Activated CD4-positive, alpha-beta T cell treated with anti-CD3 and anti-CD28 coated beads for 1 hour (primary cell): ENCODE measurements at places on chromosomes 3 and 15.

- no peak for DNase-seq
Measured at GRCh38 chr3:46483825-46484224, 14.0 kb upstream of the RTP3 start.

DNA sequence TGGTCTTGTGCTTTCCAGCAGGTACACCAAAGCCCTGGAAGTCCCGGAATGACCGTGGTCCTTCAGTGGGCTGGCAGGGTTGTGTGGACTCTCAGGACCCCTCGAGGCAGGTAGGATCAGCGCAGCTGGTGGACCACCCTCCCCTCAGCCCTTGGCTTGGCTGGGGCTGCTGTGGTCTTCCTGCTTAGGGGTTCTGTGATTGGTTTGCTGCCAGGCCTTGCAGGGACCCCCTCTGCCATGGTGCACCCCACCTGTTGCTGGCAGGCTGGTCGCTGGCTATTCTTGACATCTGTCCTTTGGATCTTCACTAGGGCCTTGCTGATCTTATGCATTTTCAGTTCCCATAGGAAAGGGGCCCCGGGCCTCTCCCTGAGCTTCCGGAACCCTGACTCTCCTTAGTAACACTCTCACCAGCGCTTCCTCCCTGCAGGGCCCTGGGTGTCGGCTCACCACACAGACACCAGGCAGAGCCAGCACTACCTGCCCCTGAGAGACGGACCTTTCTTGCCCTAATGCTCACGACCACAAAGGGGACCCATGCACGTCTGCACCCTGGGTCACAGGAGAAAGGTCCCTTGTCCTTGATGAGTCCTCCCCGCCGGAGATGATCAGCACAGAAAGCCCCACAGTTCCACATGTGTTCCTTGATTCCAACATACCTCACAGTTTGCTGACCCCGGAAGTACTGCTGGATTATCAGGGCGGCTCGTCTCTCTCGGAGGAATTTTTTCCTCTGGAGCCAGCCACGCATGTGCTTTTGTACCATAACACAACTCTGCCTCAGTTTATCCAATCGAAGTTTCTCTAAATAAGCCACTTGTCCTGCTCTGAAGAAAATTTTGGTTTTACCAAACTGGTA is 51.7 kb downstream of the MYO5C start:
- no peak for DNase-seq

- no peak for DNase-seq
Measured at GRCh38 chr3:64392001-64392400, 166.7 kb upstream of the PRICKLE2 start.

- no peak for DNase-seq
Measured at GRCh38 chr15:48062148-48062872, 58.5 kb upstream of the SLC24A5 start.

DNA sequence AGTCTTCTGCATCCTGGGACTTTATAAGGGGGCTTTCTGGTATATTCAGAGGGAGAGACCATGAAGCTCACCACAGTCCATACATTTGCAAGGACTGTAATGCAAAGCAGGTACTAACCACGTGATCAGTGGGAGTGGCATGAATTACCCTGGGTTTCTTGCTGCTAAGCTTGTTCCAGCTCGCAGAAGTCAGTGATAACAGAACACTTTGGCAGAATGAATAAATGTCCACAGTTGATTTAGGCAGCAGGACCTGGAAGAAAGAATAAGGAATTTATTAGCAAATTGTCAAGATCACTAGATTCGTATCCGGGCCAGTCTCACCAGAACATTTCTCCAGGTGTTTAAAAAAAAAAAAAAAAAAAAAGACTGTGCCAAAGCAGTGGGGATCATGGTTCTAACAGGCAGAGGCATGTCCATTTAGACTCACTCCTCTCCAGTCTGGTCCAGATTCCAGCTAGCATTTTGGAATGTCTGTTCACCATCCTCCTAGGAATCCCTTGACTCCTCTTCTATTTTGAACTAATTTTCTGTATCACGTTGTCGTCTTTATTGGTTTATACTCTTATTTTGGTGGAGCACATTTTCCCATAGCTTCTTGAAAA is 24.5 kb downstream of the HHLA2 start:
- no peak for DNase-seq

DNA sequence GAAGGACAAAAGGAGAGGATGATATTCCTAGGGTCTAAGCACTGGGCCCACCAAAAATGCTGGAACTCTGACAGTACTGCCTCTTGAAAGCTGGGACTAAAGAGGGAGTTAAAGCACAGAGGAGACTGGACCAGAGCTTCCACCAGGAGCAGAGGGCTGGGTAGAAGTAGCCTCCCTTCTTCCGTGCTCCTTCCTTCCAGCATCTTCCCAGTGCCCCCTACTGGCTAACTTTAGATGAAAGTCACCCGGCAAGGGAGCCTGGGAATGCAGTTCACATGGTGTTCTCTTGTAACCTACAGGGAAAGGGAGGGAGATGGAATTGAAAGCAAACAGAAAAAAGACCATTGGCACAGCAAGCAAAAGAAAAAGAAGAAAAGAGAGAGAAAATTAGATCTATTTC is 106.1 kb upstream of the COL8A1 start:
- DNase-seq = no peak

DNA sequence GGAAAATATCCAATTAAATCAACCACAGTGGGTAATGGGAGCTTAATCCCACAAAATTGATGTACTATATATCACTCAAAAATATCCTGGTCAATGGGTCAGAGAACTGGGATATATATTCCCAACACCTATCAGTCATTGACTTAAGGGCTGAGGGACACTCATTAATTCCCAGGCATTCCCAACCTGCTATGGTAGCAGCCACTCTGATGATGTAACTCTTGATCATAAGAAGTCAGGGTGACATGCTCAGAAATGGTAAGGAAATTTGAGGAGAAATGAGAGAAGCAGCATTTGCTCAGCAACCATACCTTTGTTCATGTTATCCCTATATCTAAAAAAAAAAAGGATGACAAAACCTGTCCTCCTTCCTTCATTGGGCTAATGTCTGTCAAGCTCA is 3.1 kb upstream of the PLOD2 start:
- DNase-seq = no peak

GRCh38 chr3:126364731-126365301 is 7.6 kb upstream of the KLF15 start:
- DNase-seq = no peak

DNA sequence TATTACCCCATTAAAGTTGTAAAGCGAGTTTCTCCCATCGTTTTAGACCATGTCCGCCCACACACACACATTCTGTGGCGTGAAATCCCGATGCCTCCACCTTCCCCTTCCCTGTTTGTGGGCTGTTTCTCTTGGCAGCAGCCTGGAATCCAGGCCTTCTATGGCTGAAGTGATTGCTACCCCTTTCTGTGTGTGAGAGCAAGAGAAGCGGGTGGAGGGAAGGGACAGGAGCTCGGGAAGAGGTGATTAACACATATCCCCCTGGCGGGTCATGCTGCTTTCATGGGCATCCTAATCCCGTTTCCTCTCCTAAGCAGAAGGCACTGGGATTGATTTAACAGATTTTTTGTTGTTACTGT is 283.8 kb upstream of the RGMA start:
- DNase-seq = no peak

DNA sequence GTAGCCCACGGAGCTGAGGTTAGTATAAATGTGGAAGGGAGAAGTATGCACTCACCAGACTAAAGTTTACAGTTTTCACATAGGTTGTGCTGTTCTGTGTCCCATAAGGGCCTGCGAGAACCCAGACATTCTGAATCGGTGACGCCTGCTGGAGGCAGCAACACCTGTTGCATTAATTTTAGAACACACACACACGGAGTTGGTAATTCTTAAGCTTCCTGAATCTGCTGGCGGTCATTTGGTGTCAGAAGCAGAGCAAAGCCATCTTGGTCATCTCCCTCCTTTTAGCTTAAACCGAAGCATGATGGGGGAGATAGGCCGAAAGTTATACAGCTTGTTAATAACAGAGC is 41.1 kb upstream of the AP3B2 start:
- DNase-seq = no peak

- no peak for DNase-seq
Measured at GRCh38 chr3:188734395-188734794, 437.4 kb upstream of the TPRG1 start.

DNA sequence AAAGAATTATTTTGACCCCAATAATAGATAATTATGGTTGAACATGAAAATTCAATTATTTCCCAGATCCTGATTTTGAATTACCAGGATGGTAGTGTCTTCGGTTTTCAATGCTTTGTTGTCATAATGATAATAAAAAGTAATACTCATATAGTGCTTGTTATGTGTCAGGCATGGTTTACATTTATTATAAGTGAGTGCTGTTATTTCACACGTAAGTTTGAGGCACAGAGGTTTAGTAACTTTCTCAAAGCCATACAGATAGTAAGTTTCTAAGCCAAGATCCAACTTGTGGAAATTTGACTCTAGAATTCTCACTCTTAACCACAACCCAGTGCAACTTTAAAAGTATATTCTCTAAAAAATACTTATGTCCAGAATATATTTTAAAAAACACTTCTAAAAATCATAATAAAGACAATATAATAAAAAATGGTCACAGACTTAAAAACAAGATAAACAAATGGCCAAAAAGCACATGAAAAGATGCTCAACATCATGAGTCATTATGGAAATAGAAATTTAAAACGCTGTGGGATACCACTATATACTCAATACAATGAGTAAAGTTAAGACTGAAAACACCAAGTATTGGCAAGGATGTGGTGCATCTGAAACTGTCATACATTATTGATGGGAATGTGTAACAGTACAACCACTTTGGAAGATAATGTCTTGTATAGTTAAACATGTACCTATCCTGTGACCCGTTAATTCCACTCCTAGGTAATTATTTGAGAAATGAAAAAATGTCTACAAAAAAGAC is 45.2 kb downstream of the SPRED1 start:
- DNase-seq = no peak

DNA sequence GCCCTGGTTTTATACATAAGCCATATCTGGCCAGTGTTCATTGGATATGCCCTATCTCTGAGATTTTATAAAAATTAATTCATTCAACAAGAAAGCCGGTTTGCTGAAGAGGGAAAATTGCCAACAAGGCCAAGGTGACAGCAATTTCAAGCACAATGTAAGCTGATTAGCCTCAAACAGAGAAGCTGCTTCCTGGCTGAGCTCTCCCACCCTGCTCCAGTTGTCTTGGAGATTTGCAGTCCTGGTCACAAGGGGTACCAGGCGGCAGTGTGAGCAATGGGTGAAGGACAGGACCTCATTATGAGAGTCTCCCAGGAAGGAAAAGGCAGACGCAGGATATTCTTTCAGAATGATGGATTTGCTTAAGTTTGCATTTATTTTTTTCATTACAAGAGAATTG is 5.4 kb upstream of the THSD4 start:
- DNase-seq = no peak

- DNase-seq = no peak
Measured at GRCh38 chr15:63973212-63974009, 72.9 kb downstream of the DAPK2 start.

- DNase-seq = no peak
Measured at GRCh38 chr15:91698241-91698640, 155.3 kb upstream of the SLCO3A1 start.

DNA sequence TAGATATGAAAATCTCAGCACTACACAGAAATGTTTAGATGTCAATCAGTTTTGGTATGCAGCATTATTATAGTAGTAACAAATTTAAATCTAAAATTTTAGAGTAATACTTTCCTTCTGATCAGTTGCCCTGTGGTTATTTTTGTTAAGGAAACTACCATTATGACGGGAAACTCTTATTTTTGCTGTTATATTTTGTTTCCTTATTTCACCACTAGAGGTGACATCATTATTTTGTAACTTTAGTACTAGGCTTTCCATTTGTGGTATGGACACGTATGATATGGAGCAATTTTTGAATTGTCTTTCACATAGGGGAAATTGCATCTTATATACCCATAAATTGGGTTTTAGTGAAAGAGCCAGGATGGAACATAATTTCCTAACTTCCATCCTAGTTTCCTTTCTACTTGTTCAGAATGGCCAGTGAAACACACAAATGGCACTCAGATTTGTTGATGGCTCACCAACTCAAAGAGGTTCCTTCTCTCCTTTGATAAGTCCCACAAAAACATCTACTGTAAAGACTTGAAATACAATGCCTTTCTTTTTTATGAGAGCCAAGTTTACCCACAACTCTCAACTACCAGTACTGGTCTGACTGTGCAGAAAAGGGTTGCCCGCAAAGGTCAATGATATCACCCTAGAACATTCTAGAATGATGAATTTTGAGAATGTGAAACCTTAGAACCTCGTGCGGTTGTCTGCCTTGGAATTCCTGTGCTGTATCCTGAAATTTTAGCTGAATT is 19.4 kb upstream of the PPP4R2 start:
- no peak for DNase-seq

DNA sequence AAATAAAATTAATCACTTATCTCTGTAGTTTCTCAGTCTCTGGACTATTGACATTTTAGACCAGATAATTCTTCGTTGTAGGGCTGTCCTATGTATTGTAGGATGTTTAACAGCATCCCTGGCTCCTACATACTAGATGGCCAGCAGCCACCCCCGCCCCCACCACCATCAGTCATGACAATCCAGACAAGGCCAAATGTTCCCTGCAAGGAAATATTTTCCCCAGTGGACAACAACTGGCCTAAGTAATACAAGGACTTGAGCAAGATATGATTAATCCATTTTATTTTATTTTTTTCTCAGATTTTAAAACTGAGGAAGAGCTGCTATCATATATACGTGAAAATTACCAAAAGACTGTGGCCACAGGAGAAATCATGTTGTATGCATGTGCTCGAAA is 23.8 kb downstream of the TICRR start:
- DNase-seq = no peak

- DNase-seq = no peak
Measured at GRCh38 chr3:96449346-96449745, 365.0 kb upstream of the EPHA6 start.

DNA sequence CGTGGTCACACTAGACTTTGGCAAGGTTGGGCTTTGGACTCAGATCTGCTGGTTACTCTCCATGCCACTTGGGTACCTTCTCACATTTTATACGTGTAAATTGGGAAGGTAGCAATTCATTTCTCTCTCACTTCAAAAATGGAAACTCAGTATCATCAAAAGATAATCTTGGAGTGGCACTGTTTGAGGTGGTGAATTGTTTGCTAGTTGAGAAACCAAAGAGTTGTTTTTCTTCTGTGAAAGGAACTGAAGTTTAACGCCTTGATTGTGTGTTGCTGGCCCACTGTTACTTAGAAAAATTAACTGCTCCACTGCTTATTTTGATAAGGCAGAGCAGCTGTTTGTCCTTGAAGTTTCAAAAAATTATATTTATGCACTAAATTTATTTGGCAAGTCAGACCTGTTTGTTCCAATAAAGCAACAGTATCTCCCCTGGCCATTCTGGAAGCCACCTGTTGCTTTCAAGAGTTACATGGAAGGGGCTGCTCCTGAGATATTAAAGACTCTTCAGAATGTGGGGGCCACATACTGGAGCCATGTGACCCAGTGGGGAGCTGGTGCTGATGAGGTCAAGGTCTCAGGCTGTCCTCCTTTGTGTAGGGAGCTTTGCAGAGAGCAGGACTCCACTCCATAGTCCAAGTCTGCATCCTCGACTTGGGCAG is 16.2 kb downstream of the PLCL2 start:
- no peak for DNase-seq

GRCh38 chr3:144200004-144200403 is 228.4 kb downstream of the DIPK2A start:
- no peak for DNase-seq
